ENCODE measurements at places on chromosomes 4 and X. TPM values are rescaled to one million over a fixed set of nuclear protein-coding genes. Genes with fewer than 3 reads are reported as not detected.

UCP1 gene
- not detected for total RNA-seq

AR gene
- 13.0 TPM for total RNA-seq

REELD1 gene
- not detected for total RNA-seq

SPANXC gene
- total RNA-seq: 107 TPM

LRP2BP gene
- total RNA-seq: 0.48 TPM

DOK7 gene
- total RNA-seq: not detected

NRK gene
- total RNA-seq: not detected

TRPC5OS gene
- total RNA-seq: not detected

SPRY1 gene
- 14.6 TPM for total RNA-seq

MAGED4B gene
- total RNA-seq: 3.2 TPM

TEX13B gene
- not detected for total RNA-seq

PPBP gene
- not detected for total RNA-seq

JADE1 gene
- 13.7 TPM for total RNA-seq

OCRL gene
- total RNA-seq: 8.5 TPM

FRMPD3 gene
- total RNA-seq: not detected

HDX gene
- 3.9 TPM for total RNA-seq

RAB33A gene
- 1.6 TPM for total RNA-seq

SMIM10 gene
- total RNA-seq: 5.8 TPM

GATB gene
- total RNA-seq: 23.2 TPM

PABPC5 gene
- total RNA-seq: 2.1 TPM

TIMM8A gene
- 8.1 TPM for total RNA-seq

RHOXF1 gene
- not detected for total RNA-seq

CFAP99 gene
- total RNA-seq: 0.96 TPM

HTR2C gene
- total RNA-seq: 0.24 TPM

UGT2B11 gene
- total RNA-seq: not detected
